Activated CD4-positive, alpha-beta T cell treated with anti-CD3 and anti-CD28 coated beads, Interleukin-2, amount 50 U/mL, for 24 hours (primary cell): ENCODE measurements at places on chromosomes 13 and 19.
A peak's percentile ranks its signal among the peaks of the same experiment; 100 is the strongest.

GRCh38 chr19:32874605-32875004 is 5.0 kb upstream of the SLC7A9 start:
- DNase-seq, result no peak

- DNase-seq, result peak; percentile 35
These were observed 83.1 kb downstream of the AKAP11 start for GRCh38 chr13:42355092-42355485.

- DNase-seq, result no peak
These were observed 2.6 kb upstream of the CDC42EP5 start for GRCh38 chr19:54475706-54476105.

DNA sequence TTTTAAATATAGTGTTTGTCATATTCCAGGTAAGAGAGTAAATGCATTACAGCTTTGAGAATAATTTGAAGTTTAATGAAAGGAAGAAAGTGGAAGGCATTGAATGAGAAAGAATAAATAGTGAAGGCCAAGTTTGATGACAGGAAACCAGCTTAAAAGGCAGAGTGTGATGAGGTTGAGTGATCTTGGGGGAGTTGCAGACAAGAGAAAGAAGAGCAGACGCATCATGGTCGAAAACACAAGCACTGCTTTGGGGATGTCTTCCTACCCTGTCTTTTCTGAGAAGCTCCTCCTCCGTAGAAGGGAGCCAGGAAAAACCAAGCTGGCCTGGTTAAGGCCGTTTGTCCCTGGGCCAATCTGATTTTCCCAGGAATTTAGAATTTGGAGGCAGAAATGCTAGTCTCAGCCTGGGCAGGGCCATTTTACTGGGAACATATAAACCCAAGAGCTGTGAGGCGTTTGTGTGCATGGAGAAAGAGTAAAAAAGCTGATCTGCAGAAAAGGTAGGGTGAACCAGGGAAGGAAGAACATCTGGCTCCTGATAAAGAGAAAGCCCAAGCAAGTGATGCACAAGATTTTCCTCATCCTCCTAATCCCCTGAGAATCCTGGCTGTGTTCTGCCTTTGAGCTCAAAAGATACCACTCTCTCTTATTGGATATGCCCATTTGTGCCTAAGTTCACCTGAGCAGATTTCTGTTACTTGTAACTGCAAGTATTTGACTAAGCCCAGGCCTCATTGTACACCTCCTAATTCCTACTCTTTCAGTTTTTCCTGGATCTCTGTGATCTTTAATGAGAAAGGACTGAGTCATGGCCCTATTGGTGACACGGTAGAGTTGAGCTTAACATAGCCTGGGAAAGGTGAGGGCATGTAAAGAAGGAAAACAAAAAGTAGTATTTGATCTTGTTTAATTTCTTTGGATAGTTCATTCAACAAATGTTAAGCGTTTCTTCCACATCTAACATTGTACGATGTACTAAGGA is 80.0 kb downstream of the WDFY2 start:
- no peak for DNase-seq

DNA sequence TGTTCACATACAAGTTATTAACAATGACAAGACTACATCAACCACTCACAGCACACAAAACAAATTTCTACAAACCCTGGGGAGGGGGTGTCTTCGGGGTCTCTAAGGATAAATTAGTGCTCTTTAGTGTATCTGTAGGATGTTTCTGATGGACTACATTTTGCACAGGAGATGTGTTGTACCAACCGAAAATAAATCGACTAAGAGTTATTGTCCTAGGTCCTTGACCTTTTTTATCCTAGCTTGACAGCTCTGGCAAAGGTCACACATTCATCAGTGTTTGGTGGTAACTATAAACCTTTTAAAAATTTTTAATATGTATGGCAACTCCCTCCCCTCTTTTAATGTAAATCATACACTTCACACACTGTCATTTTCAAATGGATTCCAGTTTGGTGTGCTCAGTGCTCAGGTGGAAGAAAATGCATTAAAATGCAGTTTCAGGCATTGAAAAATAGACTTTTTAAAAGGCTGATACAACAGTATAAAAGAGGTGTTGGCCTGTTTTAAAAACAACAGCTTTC is 7.7 kb downstream of the ZIC5 start:
- DNase-seq, result no peak
